Stimulated activated CD8-positive, alpha-beta memory T cell treated with anti-CD3 and anti-CD28 coated beads, Interleukin-4, amount 100 ng/mL, for 48 hours (primary cell): ENCODE measurements at places on chromosomes 11 and 22.

- no peak for DNase-seq
Measured at GRCh38 chr11:86798988-86799387, 1.4 kb upstream of the PRSS23 start.

DNA sequence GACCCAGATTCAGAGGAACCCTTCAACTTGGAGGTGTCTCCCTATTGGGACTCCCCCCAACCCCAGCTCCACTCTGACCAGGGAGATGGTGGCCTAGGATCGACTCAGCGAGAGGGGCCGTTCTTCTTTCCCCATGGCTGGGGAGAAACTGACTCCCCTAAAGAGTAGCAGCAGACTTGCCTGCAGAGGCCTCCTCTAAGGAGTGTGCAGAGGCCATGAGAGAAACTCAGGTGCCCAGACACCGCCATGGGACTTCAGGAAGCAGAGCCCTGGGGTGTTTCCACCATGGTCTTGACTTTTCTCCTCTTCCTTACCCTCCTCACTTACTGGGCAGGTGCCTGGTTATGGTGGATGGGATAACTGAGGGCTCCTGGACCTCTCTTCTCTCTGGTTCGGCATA lies 2.6 kb upstream of the TOP3B start:
- no peak for DNase-seq

- DNase-seq: no peak
Measured at GRCh38 chr11:27807596-27807995, 107.3 kb upstream of the BDNF start.

DNA sequence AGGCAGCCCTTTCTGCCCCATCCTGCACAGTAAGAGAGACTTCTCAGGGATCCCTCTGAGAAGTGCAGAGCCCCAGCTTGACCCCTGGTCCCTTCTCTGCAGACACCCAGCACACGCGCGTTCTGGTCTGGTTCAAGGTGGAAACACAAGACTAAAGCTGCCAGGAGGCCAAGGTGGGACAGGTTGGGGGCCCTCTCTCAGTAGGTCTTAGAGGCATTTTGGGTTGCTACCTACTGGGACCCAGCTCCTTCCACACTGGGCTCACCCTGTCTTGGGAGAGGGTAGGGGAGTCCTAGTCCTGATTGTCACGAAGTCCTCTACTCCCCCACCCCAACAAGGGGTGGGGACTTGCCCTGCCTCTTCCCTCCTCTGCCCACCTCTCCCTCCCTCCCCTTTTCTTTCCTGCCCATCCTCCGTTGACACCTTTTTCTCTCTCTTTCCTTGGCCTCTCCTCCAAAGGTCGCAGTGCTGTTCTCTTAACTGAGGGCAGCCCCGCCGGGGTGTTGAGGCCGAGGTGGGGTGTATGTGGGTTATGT lies 763 bp upstream of the SOX10 start:
- DNase-seq: no peak

- DNase-seq: no peak
Measured at GRCh38 chr11:105000167-105000566, 22.8 kb downstream of the CASP5 start.

- no peak for DNase-seq
Measured at GRCh38 chr22:20174785-20175596, 24.1 kb upstream of the CCDC188 start.

DNA sequence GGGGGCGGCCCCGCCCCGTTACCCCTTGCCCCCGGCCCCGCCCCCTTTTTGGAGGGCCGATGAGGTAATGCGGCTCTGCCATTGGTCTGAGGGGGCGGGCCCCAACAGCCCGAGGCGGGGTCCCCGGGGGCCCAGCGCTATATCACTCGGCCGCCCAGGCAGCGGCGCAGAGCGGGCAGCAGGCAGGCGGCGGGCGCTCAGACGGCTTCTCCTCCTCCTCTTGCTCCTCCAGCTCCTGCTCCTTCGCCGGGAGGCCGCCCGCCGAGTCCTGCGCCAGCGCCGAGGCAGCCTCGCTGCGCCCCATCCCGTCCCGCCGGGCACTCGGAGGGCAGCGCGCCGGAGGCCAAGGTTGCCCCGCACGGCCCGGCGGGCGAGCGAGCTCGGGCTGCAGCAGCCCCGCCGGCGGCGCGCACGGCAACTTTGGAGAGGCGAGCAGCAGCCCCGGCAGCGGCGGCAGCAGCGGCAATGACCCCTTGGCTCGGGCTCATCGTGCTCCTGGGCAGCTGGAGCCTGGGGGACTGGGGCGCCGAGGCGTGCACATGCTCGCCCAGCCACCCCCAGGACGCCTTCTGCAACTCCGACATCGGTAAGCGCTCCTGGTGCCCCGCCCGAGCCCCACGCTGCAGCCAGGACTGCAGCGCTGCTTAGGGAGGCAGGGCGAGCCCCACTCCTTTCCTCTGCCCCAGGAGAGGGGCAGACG lies at the start of gene TIMP3:
Gene TIMP3, plus strand, starts transcription at position 169 of the 700 bp plus-strand sequence. Its CDS starts 297 bp downstream, at position 466.
- peak; percentile 30 for DNase-seq
